ENCODE measurements at places on chromosomes 2 and 18.

- DNase-seq = no peak
These were observed 141.2 kb downstream of the PID1 start for GRCh38 chr2:229129738-229130371.

- peak; percentile 15 for DNase-seq
These were observed 38.1 kb downstream of the SCN2A start for GRCh38 chr2:165277295-165277694.

GRCh38 chr2:235234736-235235135, 259.1 kb upstream of the AGAP1 start:
- DNase-seq = no peak

DNA sequence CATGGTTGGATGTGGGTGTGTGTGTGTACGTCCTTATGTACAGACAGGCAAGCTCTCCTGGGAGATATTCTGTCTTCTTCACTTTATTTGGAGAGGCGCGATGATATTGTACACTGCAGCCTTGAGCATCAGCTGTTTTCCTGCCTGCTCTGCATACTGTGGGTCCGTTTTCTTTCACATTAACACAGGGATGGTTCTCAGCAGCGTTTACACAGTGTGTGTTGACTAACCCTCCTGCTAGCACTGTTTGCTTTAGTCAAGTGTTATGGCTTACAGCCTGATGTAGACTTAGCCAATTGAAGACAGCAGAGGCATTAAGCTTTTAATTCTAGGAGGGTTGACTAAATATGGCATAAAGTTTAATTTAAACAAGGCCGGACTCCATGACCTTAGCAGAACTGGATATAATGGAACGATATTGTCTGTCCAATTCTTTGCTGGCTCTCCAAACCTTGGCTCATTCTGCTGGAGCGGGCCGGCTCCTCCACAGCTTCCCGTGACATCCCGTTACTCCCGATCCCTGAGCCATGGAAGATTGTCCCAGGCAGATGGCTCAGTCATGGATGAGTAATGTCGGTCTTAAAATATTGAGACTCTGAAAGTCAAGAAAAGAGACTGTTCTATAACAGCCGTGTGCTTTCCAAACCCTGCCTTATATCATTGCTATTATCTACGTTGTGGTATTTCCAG, 134.7 kb downstream of the TPGS2 start:
- no peak for DNase-seq

- DNase-seq = no peak
These were observed 208.0 kb downstream of the TFCP2L1 start for GRCh38 chr2:121076885-121077549.

DNA sequence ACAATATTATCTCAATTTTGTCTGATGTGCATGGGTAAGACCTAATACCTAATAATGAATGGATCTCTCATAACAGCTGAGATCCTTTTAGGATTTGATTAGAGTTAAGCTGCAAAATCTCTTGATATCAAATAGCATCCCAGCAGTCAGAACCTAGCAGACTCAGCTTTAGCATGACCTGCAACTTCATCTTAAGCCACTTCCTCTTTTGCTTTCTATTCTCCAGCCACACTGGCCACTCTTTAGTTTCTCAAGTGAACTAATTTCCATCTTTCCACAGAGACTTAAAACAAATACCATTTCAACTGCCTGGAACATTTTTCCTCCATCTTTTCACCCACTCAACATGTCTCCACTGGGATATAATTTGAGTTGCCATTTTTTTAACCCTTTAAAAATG, 1251.6 kb upstream of the ZEB2 start:
- no peak for DNase-seq

- DNase-seq = no peak
These were observed 5.2 kb downstream of the TMEM18 start for GRCh38 chr2:671787-672605.

GRCh38 chr2:9297156-9297555, 90.5 kb downstream of the ASAP2 start:
- no peak for DNase-seq

DNA sequence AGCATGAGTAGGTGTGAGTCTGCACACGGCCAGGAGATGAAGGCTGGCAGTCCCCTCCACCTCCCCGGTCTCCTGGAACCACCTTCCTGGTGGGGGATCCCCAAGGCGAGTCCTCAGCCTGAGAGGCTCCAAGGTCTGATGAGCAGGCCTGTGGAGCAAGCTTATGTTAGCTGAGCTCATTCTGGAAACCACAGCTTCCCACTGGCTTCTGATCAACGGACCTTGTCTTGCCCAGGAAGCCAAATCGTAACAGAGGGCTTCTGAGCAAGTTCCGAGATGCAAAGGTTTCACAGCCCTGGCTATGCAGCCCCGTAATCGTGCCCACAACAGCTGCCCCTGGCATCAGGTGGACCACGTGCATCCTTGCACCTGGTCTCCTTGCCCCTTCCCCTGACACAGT, 28.8 kb upstream of the GPR55 start:
- peak; percentile 43 for DNase-seq

DNA sequence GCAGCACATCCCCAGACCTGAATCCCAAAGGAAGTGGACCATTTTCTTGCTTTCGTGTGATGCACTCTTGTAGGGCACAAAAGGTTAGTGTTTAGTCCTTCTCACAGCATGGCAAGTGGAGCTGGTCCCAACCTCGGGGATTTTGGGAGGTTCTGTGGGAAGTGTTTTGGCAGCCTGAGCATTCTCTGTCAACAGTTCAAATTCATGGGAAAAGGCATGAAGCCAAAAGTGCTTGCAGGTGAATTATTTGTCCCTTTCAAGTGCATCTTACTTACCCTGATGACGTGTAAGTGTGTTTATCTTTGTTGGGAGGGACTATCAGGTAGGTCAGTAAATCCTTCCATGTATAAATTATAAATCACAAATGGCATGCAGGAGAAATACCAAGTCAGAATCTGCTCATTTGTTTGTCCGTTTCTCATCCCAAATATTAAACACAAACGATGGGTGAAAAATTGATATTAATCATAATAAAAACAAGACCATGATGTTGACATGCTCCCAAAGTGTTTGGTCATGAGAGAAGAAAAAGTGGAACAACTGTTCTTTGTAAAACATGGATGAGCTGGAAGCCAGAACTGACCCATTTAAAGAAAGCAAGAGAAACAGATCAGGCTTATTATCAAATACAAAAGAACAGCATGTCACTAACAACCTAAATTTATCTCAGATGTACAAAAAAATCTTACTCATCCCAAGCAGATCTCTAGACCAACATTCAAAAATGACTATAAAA, 57.6 kb downstream of the EPHA4 start:
- DNase-seq = no peak

- no peak for DNase-seq
These were observed 86.5 kb downstream of the MEIS1 start for GRCh38 chr2:66521291-66521922.

DNA sequence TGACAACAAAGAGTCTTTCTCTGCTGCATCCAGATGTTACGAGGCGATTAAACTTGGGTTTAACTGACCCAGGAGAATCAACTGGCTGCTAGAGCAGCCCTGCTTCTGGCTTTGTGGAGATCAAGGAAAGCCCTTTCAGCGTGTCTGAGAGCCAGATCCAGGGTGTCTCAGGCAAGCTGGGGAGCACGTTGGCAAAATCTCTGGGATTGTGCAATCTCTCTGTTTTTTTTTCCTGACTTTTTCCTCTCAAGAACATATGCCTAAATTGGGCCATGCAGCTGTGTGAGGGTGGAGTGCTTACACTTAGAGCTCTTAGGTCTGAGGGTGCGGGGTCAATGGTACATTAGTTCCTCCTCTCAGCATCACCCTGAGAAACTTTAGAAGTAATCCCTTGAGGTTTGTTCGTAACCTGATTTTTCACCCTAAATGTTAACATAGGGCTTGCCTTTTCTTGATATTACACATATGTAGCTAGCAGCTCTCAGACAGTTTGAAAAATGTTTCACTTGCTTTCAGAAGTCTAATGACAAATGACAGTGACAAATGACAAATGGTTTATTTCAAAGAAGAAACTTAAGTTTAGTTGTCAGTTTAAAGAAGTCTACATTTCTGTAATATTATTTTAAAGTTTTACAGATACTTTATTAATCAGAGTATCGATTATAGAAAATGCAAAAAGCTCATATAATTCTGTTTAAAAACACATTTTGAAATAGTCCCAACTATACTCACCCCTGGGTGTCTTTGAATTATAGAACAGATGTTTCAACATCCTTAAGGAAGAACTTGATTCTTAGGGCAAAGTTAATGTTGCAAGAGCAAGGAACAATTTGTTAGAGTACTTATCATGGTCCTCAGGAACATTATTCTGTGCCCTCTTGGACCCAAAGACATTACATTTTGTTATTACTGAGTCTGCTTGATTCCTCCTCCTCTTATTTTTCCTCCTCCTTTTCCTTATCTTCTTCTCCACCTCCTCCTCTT, 38.4 kb upstream of the ZSWIM2 start:
- no peak for DNase-seq

All from astrocyte of the cerebellum (primary cell).